ENCODE measurements at places on chromosomes 12 and 14.

GRCh38 chr12:24997970-24998582 lies 49.2 kb upstream of the BCAT1 start:
- peak; percentile 72 for DNase-seq

DNA sequence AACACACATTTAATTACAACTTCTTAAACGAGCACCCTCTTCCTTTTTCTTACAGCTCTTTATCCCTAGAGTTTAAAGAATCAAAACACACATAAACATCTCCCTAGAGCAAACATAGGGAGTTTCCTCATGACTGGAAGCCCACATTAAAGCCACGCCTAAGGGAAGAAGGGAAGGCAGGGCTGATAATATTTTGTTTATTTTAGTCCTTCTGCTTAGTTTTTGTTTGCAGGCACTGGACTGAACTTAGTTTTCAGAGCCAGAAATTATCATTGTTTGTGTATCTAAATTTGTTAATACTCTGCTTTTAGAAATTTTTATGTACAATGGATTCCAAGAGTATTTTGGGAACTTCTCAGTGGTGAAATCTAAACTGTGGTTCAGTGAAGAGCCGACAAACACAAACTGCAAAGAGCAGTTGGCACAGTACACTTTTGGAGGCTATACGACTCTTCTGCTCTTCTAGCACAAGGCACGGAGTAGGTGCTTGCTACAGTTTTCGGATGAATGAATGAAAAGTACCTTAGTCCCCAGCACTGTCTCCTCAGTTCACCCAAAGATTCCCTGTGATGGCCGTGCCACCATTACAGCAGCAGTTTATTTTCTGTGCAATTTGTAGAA lies 17.6 kb upstream of the AMIGO2 start:
- DNase-seq = no peak

DNA sequence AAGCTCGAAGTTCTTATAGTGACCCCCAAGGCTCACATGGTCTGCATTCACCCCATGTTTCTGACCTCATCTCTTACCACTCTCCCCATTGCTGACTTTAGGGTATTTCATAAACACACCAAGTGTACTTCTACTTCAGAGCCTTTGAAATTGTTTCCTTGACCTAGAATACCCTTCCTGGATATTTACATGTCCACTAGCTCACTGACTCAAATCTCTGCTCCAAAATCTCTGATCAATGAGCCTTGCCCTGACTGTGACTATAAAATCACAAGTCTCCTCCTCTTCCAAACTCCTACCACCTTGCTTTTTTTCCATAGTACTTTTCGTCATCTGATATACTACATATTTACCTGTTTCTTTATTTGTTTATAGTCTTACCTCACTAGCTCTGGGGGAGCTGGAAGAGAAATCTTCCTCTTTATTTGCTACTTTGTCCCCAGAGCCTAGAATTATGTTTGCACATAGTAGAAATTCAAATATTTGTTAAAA lies 105.1 kb downstream of the RMST start:
- no peak for DNase-seq

DNA sequence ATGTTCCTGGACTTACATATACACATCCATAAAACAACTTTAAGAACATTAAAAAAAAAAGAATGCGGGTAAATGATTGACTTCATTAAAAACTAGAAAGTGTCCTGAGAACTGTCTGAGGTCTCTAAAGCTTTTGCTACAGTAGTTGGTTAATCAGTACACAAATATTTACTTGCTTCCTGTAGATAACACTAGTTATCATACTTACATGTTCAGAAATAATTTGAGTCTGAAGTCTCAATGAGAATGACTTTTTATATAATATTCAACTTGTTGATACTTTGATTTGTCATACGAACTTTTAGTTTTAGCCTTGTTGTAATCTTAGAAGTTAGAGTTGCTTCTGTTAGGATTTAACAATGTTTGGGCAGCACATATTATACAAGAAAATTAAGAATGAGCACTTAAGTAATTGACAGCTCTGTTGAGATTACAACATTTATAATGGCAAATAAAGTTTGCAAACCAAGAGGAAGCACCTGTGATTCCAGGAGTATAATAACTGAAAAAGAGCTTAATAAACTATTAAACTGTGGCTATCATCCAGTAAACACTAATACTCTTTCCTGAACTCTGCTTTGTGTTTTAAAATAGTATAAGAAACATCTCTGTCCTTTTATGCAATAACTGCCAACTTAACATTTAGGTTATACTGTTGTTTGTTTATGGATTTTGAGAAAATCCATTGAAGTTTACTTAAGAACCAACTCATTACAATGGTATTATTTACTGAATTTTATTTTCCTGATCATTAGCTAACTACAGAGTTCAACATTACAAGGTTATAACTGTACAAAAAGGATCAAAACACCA lies 131.7 kb downstream of the MIPOL1 start:
- no peak for DNase-seq

DNA sequence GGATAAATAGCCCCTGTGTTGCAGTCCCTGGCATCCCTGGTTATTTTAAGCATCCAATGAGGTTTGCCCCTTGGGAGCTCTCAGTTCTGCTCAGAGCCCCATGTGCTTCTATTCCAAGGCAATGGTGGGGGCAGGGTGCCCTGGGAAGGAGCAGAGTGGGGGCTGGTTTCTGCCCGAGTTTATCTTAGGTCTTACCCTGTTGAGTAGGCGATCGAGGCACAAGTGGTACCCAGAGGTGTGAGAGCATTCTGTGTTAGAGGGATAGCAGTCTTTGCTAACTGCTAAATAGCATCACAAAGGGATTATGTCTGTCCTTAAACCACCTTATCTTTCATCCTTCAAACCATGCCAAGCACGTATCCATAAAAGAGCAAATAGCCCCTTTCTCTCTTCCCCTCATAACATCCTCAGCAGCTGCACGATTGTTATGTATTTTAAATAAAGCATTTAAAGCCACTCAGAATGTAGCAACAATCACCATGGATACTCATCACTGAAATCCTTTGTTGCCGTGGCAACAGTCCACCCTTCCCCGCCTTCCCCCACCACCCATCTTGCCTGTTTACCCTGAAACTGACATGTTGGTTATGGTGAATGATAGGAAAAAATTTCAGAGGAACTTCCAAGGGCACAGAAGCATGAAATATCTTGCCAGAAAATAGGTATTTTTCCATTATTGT lies 139.3 kb downstream of the PTPN11 start:
- DNase-seq = peak; percentile 26

- no peak for DNase-seq
Measured at GRCh38 chr12:117830471-117830870, 138.3 kb downstream of the KSR2 start.

DNA sequence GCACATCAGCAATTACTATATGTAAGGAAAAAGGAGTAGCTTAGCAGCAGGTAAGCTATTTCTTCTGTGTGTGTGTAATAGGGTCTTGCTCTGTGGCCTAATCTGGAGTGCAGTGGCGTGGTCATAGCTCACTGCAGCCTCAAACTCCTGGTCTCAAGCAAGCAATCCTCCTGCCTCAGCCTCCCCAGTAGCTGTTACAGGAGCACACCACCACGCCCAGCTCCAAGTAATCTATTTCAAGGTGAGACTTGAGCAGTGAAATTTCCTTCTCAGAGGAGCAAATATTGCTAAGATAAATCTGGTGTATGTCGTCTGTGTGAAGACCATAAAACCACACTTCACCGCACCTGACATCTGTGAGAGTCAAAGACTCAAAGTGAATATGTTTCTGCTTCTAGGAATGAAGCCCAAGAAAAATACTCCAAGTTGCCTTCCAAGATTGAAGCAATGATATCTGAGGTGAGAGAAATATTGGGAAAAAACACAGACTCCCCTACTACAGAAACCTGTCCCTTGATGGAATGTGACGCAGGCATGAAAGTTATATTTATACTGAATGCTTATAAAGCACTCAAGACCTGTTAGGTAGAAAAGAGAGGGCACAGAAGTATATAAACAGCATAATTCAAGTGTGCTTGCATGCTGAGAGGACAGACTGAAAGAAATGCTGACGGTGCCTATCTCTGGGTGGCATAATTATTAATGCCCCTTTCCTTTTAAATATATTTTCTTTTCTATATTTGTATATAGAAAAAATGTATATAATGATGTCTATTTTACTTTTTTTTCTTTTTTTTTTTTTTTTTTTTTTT lies 2.5 kb upstream of the SELPLG start:
- DNase-seq = no peak

- no peak for DNase-seq
Measured at GRCh38 chr12:103803847-103804246, 37.2 kb downstream of the NT5DC3 start.

- DNase-seq = no peak
Measured at GRCh38 chr12:90064852-90065801, 356.5 kb upstream of the ATP2B1 start.

DNA sequence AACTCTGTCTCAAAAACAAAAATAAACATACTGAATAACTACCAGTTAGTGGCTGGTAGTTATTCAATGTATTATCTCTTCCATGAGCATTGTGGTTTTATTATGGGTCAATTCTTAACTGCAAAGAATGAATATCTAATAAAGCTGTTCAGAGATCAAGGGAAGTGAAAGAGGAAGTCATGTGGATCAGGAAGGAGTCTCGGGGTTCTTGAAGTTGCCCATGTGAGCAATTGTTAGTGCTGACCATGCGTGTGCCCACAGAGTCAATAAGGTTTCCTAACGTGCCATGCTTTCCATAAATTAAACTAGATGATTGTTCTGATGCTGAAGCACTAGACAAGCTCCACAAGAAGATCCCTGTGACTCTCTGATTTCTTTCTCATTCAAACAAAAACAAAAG lies 136.5 kb upstream of the CPSF6 start:
- DNase-seq = no peak

- DNase-seq = no peak
Measured at GRCh38 chr14:92417759-92418158, 94.8 kb downstream of the SLC24A4 start.

DNA sequence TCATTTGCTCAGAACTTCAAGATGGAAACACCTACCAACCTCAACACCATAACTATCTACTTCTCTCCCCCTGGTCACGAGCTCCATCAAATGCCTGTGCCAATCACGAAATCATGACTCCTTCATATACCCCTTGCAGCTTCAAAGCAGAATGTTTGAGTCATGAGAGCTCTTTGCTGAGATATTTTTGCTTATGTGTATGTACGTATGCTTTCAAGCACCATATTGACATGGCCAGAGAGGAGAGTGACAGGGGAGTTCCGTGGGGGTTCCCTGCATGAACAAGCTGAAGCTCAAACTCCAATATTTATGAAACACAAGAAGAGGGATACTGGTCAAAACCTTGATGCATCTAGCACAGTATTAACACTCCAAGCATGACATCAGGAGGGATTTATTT lies 374.4 kb downstream of the DPF3 start:
- no peak for DNase-seq

All from NCI-H1694 (cell line).